ENCODE measurements at places on chromosomes 5 and 9. TPM values are rescaled to one million over a fixed set of nuclear protein-coding genes. Genes with fewer than 3 reads are reported as not detected.

- no peak for DNase-seq
Measured at GRCh38 chr5:85647349-85648127, 970.2 kb upstream of the COX7C start.

GRCh38 chr5:52786949-52787599 is 642 bp upstream of the ITGA1 start:
- DNase-seq: peak; percentile 12

- no peak for DNase-seq
Measured at GRCh38 chr5:150573867-150574817, 66.2 kb downstream of the NDST1 start.

GRCh38 chr9:121569266-121569648 is 69.6 kb upstream of the GGTA1 start:
- no peak for DNase-seq

- no peak for DNase-seq
Measured at GRCh38 chr5:152380415-152381123, 24.5 kb downstream of the NMUR2 start.

Gene CSNK1A1
- 222 TPM for total RNA-seq

Data from H4 (cell line).